ELF-1 (cell line): ENCODE measurements at places on chromosomes 12 and 14.
A peak's percentile ranks its signal among the peaks of the same experiment; 100 is the strongest.

- no peak for DNase-seq
Measured at GRCh38 chr14:53032161-53032803, 81.4 kb upstream of the FERMT2 start.

DNA sequence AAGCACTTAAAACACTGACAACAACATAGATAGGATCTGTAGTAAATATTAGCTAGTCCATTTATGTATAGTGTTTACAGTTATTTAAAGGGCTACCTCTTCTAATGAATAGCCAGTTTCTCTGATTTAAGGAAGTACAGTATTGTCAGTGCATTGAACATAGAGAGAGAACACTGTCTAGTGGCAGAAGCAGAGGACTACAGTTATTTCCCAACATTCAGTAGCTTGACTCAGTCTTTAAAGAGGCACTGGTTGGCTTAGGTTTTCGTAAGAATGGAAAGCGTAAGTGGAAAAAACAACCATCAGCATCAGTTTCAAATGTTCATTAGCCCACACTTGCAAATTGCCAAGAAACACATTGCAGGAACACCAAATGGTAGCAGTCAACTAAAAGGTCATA lies 125.0 kb upstream of the HMGA2 start:
- no peak for DNase-seq

GRCh38 chr14:100438271-100438670 lies 115.1 kb downstream of the SLC25A47 start:
- no peak for DNase-seq

DNA sequence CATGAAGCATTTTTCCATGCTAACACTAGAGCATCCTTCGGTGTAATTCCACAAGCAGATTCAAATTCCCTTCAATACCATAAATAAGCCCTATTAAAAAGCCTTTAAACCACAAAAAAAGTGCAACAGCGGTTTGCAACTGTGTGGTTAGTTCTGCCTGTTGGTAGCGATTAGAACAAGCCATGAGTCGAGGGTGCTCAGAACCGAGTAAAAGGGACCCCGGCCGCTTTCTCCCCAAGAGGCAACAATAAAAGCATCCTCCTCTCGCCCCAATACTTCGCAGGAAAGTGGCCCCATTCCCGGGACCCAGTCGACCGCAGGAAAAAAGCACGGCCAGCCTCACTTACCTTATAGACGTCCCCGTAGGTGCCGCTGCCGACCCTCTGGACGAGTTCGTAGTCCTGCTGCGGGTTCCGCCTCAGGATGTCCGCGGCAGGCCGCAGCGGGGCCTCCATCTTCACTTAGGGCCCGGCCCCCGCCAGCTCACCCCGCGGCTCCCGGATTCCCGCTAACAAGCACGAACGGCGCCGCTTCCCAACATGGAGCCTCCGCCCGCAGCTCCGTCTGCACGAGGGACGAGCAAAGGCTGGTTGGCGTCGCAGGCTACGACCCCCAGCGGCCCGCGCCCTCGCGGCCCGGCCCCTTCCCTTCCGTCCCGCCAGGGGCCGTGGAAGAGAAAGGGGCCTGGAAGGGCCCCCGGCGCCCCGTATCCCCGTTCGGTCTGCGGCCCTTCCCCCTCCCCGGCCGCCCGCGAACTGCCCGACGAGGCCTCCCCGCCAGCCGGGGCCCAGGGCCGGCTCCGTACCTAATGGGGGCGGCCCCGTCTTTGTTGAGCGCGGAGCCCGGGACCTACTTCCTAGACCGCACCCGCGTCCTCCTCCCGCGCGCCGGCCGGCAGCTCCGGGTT lies 521 bp downstream of the MAP4K5 start:
- peak; percentile 69 for DNase-seq

DNA sequence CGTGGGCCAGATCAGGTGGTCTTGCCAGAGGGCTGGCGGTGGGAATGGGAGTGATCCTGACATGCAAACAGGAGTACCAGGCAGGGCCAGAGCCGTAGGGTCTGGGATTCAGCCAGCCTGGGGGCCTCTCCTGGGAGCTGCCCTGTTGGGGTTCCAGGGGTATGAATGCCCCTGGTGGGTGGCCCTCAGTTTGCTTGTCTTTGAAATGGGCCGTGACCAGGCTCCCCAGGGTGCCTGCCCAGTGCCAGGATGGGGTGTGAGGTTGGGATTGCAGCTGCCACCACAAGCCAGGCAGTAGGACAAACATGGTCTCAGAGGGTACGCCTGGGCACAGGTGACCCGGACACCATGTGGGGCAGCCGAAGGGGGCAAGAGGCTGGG lies 168.8 kb downstream of the KIF26A start:
- no peak for DNase-seq

DNA sequence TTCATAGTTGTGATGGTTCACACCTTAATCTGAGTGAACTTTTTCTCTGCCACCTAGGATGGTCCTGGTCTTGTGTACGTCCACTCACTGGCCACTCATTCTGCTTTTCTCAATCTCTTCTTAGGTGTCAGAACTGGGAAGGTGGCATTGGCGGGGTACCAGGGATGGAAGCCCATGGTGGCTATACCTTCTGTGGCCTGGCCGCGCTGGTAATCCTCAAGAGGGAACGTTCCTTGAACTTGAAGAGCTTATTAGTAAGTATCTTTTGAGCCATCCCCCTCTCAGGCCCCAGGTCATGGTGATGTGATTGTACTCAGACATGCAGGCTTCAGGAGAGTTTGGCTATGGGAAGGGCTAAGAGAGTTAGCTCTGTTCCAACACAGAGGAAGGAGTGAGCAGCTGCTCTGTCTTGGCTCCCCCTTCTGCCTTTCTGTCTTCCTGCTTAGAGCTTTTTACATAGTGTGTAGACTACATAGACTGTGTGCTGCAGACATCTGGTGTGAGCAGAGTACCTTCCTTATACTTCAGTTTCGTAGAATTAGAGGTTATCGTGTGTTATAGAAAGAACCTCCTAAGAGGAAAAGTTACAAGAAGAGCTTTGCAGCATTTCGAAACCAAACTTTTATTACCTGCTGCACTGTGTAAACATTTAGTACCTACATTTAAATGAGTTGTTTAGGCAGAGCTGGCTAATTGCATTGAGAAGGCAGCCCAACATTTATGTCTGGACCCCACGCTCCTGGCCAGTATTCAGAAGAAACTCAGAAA lies 54.2 kb downstream of the FNTB start:
- no peak for DNase-seq

- DNase-seq: no peak
Measured at GRCh38 chr14:21910260-21910659, 236.6 kb upstream of the OR4E1 start.

- no peak for DNase-seq
Measured at GRCh38 chr12:96392397-96392796, 7.8 kb downstream of the CDK17 start.

DNA sequence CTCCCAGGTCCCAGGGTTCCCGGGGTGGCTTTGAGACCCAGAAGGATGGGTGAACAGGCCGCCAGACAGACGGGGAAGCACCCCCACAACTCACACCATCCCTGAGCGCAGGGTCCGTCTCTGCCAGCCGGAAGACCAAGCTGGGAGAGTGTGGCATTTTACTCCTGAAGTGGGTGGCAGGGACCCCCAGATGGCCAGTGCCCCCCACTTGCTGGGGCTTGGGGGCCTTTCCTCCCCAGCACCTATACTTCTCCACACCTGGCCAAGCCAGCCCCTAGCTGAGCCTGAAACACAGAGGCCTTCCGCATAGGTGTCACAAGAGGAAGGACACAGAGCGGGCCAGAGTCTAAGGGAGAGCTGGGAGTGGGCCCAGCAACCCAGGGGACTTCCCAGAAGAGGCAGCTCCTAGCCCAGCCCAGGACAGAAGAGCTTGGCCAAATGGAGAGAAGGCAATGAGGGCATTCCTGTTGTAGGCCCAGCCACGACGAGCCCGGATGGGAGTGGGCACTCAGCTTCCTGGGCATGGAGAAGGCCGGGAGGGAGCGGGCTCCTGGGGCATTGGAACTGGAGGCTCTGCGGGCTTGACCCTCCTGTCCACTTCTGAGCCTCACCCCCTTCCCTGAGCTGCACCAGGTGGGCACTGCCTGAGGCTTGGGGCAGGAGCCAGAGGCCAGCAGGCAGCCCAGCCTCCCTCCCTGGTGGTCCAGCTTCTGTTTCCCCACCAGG lies 3.3 kb downstream of the AHNAK2 start:
- no peak for DNase-seq

DNA sequence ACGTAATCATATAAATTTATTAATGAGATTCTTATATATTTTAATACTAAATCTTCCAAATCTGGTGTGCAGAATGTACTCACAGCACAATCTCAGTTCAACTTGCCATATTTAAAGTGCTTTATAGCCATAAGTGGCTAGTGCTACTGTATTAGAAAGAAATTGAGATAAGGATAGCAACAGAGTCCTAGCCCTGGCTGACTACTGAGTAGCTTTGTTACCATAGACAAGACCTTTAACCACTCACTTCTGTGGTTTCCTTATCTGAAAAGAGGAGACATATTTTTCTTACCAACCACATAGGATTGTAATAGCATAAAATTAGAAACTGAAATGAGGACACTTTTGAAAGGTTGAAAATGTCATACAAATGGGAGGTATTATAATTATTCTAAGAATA lies 2.0 kb upstream of the CHURC1 start:
- no peak for DNase-seq

- DNase-seq: no peak
Measured at GRCh38 chr12:108907839-108908351, 28.0 kb downstream of the DAO start.

- peak; percentile 46 for DNase-seq
Measured at GRCh38 chr14:56474419-56475022, 105.1 kb upstream of the TMEM260 start.

- peak; percentile 9 for DNase-seq
Measured at GRCh38 chr14:105102893-105103292, 37.7 kb upstream of the GPR132 start.

GRCh38 chr14:96065661-96066459 lies 26.7 kb downstream of the C14orf132 start:
- no peak for DNase-seq

- no peak for DNase-seq
Measured at GRCh38 chr12:112133418-112133817, 8.1 kb downstream of the TRAFD1 start.

DNA sequence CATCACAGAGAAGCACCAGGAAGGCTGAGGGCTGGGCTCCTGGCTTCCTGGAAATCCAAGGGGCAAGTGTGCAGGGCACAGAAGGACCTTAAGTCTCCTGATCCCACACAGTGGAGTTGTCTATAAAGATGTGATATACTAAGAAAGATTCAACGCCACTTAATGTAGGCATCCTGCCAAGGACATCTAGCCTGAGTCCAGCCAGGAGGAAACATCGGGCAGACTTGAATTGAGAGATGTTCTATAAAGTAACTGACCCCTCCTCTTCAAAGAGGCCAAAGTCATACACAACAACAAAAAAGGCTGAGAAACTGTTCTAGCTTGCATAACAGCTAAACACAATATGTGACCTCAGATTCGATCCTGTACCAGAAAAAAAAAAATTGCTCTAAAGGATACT lies 299.5 kb upstream of the NOS1 start:
- no peak for DNase-seq

GRCh38 chr12:104472748-104473147 lies 16.0 kb downstream of the CHST11 start:
- DNase-seq: no peak

DNA sequence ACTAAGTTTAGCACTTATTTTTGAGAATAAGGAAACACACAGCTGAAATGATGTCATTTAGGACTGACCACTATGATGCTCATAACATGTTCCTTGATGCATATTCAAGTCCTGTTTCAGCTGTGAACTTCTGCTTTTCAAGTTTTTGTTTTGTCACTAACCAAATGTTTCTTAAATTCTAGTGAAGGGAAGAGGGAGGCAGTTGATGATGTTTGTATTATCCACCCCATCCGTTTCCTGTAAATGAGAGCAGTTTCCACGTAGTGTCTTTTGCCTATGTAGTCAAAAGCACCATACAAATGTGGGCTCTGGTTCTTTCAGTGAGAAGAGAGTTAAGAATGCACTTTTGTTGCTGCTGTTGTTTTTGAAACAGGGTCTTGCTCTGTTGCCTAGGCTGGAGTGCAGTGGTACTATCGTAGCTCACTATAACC lies 491.8 kb downstream of the PCNX1 start:
- DNase-seq: no peak

DNA sequence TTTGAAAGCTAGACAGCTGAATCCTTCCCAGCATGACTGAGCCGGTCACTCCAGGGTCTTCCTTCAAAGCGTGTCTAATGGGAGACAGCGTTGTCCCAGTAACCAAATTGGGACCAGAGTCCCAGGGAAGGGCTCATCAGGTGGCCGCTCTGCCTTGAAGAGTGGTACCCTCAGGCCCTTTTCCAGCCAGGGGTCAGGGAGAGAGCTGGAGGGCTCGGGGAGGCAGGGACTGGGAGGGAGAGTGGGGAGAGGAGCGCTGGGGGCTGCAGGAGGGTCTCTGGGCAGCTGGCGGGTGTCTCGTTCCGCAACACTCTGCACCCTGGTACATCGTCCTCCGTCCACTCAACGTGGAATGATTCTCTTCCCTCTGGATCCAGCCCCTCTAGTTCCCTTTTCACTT lies 1.6 kb upstream of the RTL1 start:
- DNase-seq: no peak

DNA sequence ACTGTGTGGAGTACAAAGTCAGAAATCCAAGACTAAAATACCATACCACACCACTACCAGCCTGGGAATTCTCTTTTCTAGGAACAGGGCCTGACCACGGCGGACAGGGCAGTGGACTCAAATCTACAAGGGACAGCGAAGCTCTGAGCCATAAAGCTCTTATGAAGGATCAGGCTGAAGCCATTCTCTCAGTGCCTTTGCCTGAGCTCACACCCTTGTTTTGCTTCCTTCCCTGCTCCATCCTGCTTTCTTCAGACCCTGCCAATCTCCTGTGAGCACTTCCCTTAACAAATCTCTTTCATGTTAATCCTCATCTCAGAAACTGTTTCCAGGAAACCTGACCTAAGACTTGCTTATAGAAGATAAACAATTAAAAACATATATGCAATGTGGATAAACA lies 398.5 kb downstream of the MDGA2 start:
- no peak for DNase-seq

DNA sequence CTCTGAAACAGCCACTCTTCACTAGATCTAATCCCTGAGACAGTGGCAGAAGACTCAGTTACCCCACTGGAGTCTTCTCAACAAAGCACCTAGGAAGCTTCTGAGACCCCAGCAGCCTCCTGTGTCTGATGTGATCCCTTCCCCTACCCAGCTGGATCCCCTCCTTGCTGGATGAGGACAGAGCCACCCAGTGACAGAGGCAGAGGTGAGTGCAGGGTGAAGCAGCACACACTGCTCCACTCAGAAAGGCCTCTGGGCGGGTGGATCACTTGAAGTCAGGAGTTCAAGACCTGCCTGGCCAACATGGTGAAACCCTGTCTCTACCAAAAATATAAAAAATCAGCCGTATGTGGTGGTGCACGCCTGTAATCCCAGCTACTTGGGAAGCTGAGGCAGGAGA lies 2.7 kb downstream of the SPRYD3 start:
- no peak for DNase-seq

GRCh38 chr12:62865065-62865464 lies 69.9 kb downstream of the PPM1H start:
- no peak for DNase-seq

DNA sequence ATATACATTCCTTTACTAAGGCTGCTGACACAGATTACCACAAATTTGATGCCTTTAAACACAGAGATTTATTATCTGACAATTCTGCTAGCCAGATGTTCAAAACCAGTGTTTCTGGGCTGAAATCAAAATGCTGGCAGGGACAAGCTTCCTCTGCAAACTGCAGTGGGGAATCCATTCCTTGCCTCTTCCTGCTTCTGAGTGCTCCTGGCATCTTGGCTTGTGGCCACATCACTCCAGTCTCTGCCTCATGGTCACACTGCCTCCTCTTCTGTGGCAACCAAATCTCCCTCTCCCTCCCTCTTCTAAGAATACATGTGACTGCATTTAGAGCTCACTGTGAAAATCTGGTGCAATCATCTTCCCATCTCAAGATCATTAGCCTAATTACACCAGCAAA lies 235.7 kb downstream of the TTC8 start:
- DNase-seq: no peak

- no peak for DNase-seq
Measured at GRCh38 chr14:70618314-70618713, 17.9 kb upstream of the MED6 start.
